ENCODE measurements at places on chromosomes 5 and 9. TPM values are rescaled to one million over a fixed set of nuclear protein-coding genes. Genes with fewer than 3 reads are reported as not detected.

- DNase-seq, result no peak
Measured at GRCh38 chr9:5566054-5566618, 55.8 kb downstream of the PDCD1LG2 start.

DNA sequence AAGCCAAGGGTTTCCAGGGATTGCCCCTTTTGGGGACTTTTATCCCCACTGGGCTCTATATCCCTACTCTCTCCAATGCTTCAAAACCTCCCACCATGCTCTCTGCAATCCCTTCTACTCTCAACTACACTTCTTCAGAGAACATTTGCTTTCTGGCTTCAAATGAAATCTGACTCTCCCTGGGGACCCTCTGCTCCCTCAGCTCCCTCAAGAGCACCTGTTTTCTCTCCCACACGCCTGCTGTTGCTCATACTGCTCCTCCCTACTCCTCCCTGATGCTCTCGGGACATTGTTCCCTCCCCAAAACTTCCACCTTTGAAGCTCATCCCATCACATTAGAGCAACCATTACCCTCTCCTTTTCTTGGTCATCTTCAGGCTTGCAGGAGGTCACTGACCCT, 344.9 kb downstream of the CDK5RAP2 start:
- DNase-seq, result no peak

DNA sequence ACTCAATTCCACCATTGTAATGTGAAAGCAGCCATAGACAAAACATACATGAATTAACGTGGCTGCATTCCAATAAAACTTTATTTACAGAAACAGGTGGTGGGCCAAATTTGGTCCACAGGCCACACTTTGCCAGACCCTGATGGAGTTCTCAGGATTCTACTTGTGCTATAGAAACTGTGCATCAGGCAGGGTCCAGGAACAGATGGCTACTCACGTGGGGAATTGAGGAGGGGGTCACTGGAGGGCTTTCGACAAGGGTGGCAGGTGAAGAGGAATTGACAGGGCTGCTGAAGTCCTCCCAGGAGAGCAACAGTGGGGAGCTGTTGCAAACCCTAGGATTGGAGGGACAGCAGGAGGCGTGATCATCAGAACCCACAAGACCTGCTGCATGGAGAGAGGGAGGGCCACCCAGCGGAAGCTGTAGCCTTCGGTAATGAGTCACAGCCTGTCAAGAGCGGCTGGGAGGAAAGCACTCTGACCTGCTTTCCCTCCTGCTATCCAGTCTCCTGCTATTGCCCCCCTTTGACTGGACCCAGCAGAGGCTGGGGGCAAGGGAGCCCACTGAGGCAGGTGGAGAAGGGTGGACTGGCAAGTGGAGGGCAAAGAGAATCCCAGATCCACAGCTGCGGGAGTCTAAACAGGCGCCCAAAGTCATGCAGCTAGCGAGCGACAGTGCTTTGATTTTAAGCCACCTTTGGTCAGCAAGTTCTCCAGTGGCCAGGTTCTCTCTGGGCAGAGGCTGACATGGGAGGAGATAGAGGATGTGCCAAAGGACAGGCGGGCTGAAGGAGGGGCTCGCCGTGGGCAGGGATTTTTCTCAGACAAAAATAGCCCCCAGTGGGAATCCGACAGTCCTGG, 138.3 kb upstream of the SMIM23 start:
- peak; percentile 20 for DNase-seq

ADRB2 gene
- total RNA-seq, result 0.70 TPM

PCDHGB6 gene
- total RNA-seq, result 6.2 TPM
